ENCODE measurements at places on chromosomes 5 and 9.

GRCh38 chr9:14277244-14277643 lies 36.7 kb downstream of the NFIB start:
- no peak for DNase-seq

DNA sequence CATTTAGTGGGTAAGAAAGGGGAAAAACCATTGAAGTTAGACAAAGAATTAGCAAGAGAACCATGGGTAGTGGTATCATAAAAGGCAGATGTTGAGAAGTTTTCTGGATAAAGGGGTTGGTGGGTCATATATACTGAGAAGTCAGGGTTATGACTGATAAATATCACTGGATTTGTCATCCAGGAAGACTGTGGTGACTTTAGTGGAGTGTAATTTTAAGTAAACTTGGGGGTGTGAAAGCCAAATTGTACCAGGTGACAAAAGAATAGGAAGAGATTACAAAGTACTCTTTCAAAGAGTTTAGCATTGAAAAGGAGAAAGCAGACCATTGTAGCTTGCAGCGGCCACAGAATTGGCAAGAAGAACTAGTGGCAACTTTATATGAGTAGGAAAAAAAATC lies 315.2 kb upstream of the DMAC1 start:
- no peak for DNase-seq

- no peak for DNase-seq
These were observed 52.3 kb upstream of the MOCS2 start for GRCh38 chr5:53161876-53162275.

- no peak for DNase-seq
These were observed 89.0 kb downstream of the GCNT4 start for GRCh38 chr5:74963407-74963806.

GRCh38 chr5:58970766-58971165 lies 387.9 kb downstream of the RAB3C start:
- no peak for DNase-seq

GRCh38 chr9:5621327-5621726 lies 7.6 kb upstream of the RIC1 start:
- no peak for DNase-seq

Data from H9 (cell line).